ENCODE measurements at places on chromosomes 1 and 21. TPM values are rescaled to one million over a fixed set of nuclear protein-coding genes. Genes with fewer than 3 reads are reported as not detected.

AGO1 gene
- total RNA-seq: 33.9 TPM

INKA2 gene
- total RNA-seq: 14.8 TPM

SPOCD1 gene
- total RNA-seq: 4.0 TPM

POU3F1 gene
- total RNA-seq: 0.21 TPM

GRIK3 gene
- 0.68 TPM for total RNA-seq

WNT9A gene
- 3.5 TPM for total RNA-seq

PTPN14 gene
- total RNA-seq: 48.3 TPM

DNA sequence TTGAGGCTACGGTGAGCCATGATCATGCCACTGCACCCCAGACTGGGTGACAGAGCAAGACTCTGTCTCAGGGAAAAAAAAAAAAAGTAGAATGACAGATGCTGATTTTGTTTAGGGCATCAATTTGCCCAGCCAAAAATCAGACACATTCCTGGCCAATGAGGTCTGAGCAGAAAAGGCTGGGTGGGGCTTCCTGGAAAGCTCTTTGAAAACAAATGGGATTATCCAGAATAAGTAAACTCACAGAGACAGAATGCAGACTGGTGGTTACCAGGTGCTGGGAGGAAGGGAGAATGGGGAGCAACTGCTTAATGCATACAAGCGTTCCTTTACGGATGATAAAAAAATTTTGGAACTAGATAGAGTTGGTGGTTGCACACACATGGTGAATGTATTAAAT lies 10.1 kb upstream of the CITED4 start:
- no peak for DNase-seq

DNA sequence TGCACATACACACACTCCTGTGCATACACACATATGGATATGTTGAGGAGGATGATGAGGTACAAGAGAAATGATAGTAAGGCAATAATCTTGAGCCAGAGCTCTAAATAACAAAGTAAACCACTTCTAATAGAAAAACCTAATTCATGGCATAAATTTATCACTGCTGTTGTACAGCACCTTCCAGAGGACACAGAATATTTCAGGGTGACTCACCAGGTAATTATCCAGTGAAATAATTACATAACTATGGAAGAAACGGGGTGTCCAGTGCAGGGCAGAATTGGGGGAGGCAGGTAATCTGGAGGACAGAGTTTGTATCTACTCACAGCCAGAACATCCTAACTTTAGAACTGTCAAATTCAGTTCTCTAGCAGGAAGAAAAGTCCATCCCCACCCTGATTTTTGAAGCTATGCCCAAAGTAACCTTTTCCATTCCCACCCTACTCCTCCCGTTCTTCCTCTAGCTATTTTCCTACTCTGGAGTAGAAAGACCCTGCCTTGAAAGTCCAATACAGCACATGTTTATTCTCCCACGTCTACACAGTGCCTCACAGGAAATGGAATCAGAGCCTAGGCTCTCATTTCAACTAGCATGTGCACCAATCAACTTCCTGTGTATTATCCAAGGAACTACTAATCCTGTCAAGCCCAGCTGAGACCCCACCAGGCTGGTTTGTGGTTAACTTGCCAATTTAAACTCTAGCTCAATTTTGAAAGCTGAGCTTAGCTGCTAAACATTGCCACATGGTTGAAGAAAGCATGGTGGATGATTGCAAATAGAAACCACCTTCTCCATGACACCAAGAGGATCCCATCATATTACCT lies 96.6 kb downstream of the PTPN14 start:
- no peak for DNase-seq

DNA sequence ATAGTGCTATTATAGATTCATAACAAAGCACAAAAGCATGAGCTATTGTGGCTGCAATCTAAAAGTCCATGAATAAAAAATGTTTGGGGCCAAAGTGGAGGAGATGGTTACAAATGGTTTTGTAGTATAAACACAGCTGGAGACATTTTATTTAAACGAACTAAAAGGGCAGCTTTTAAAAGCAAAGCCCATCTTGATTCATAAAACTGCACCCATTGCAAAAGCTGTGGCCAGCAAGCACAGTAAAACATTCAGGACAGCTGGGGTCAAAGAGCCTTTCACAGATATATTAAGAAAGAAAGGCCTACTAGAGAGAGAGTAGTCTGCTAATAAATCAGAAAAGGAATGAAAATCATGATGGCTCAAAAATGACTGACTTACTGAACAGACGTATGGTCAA lies 520.8 kb downstream of the NUF2 start:
- no peak for DNase-seq

GRCh38 chr1:37478890-37479254 lies 4.5 kb downstream of the ZC3H12A start:
- DNase-seq: no peak

Data from aorta (tissue), 5 donors.